ENCODE measurements at places on chromosomes 4 and X.

DNA sequence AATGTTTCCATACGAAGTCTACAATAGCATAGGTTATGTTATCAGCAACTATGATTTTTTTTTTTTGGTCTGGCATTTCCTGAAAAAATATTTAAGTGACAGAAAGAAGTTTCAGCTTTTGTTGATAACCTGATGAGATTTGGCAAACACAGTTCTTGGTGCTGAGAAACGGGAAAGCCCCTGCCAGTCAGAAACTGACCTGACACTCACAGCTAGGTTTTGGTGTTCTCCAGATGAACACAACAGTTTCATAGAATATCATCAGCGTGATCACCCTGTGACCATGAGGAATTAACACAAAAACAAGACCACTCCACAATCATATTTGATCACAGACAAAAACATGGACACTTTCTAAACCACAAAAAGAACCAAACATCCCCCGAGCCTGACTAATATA, 152.5 kb upstream of the DCAF8L1 start:
- no peak for DNase-seq

DNA sequence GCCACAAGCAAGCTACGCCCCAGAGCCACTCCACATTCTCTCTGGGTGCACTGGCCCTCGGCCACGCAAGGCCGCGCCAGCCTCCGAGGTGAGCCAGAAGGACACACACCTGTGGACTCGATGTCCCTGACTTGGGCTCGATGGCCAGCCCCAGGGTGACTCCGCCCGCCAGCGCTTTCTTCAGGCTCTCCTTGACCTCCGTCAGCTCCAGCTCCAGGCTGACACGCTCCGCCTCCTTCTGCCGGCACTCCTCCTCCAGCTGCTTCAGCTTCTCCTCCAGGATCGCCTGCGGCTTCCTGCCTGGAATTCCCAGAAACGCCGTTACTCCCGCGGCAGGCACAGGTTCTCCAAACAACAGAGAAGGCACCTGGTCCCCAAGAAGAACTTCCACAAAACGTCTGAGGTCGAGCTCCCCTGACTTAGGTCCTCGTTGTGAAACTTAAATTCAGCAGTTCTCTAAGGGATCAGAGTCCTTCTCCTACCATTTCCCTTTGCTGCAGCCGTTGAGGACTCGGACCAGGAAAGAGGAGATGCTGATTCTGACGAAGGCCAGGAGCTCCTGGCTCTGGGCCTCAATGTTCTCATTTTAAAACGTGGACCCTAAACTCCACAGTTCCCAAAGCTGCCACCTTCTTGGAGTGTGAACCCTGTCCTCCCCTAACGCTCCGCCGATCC, 166.8 kb downstream of the AFAP1 start:
- no peak for DNase-seq

GRCh38 chrX:121260596-121261240, 213.3 kb downstream of the GLUD2 start:
- DNase-seq: no peak

- no peak for DNase-seq
Measured at GRCh38 chr4:142265946-142266345, 580.2 kb downstream of the INPP4B start.

Data from HTR-8/SVneo (cell line).